ENCODE measurements at places on chromosomes 5 and 9.

- no peak for DNase-seq
Measured at GRCh38 chr9:114112778-114113584, 13.9 kb upstream of the KIF12 start.

DNA sequence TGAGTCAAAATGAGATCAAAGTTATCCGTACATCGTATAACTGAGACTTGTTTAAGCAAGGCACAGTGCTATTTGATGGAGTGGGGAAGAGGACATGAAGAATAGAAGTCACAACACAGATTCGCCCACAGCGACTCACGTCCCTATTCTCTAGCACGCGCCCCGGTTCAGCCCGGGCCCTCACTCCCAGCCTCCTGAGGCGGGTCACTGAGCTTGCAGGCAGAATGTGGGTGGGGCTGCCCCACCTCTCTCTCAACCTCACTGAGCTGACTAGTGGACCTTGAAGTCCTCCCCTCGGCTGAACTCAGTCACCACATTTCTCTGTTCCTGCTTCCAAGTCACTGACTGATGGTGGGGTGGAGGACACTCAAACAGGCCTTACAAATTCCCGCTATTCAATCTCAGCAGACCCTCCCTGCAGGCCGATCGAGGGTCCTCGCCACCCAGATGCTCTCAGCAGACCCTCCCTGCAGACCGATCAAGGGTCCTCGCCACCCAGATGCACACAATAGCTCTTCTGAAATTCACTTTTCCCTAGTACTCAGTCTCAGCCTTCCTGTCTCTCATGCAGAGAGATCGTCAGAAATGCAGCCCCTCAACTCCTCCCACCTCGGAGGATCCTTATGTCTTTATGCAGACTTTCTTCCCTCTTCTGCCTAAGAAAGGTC lies 12.9 kb downstream of the GLDC start:
- DNase-seq = no peak

DNA sequence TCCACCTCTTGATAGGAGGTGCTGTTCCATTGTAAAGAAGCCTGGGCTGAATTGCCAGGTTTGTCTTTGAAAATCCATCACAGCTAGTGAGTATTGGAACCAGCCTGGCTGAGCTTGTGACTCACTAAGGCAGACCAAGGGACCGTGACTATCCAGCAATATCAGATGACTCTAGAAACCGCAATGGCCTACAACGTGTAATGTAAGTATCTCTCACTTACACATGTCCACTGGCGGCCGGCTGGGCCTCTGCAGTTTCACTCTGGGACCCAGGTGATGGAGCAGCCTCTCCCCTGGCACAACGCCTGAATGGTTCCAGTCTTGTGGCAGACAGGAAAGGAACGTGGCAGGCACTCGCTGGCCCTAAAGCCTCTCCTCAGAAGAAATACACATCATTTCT lies 3.1 kb upstream of the HRH2 start:
- no peak for DNase-seq

- no peak for DNase-seq
Measured at GRCh38 chr9:98097836-98098235, 21.2 kb downstream of the TRIM14 start.

DNA sequence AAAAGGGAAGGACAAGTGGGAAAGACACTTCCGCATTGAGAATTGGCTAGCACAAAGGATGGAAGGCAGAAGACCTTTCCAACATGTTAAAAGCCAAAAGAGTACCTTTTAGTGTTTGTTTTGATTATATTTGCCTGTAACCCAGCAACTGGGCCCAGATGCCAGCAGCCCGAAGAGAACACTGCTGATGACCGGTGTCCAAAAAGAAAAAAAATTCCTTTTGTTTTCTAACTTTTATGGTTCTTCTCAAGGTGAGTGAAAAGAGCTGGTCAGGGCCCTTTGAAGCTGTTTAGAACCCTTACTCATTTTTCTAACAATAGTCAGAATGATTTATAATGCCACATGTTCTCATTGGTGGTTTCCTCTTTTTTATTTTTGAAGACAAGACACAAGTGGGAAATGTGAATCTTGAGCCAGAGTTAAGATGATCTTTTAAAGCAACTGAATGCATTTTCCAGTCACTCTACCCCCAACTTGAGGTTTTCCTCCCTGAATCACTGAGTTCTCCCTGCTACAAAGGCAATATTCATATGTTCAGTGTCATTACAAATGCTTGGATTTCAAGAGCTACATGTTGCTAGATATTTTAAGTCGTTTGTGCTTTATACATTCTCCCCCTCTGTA lies 32.3 kb upstream of the ZNF462 start:
- DNase-seq = no peak

- DNase-seq = no peak
Measured at GRCh38 chr5:156778139-156778706, 71.9 kb upstream of the PPP1R2B start.

DNA sequence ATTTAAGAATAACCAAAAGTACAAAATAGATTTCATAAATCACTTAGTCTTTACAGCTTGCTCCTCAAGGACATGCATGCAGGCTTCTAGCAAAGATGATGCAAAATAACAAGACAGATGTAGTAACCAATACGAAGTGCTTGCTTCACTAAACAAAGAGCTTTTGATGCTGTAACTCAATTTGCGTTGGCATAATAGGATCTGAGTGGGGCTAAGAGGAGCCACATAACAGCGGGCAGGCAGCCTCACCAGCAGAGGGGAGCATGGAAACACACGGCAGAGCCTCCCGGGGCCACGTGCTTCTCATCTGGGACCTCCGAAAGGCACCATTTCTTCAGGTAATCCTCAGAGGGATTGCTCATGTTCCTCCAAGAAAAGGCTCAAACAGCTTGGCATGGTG lies 139.7 kb downstream of the C5orf15 start:
- no peak for DNase-seq

- no peak for DNase-seq
Measured at GRCh38 chr9:131062969-131063368, 33.4 kb upstream of the AIF1L start.

- no peak for DNase-seq
Measured at GRCh38 chr5:156556666-156557406, 229.9 kb downstream of the SGCD start.

DNA sequence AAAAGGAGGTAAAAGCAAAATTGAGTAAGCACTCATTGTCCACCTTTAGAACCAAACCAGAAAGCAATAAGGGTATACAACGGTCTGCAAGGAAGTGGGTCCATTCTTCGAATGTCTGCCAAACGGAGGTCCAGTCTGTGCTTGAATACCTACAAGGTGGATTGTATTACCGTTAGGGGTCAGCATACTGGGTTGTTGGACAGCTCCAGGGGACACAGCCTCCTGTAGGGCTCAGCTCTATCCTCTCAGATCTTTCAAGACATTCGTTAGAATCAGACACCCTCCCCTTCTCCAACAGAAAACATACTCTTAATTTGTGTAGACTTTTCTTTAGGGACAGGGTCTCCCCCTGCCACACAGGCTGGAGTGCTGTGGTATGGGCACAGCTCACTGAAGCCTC lies 5.5 kb downstream of the ASTN2 start:
- no peak for DNase-seq

Measured in glutamatergic neuron (in vitro differentiated cells).